ENCODE measurements at places on chromosomes 12 and 14. TPM values are rescaled to one million over a fixed set of nuclear protein-coding genes. Genes with fewer than 3 reads are reported as not detected.

The MMP19 gene
- total RNA-seq = 22.2 TPM

The AQP2 gene
- not detected for total RNA-seq

The VAMP1 gene
- total RNA-seq = 25.1 TPM

The IL22 gene
- not detected for total RNA-seq

The RIMBP2 gene
- 3.9 TPM for total RNA-seq

The HOXC13 gene
- total RNA-seq = not detected

The HOXC6 gene
- not detected for total RNA-seq

The PAPLN gene
- 13.4 TPM for total RNA-seq

The CCDC175 gene
- not detected for total RNA-seq

The CEBPE gene
- not detected for total RNA-seq

The RNASE1 gene
- 842 TPM for total RNA-seq

The SPATA7 gene
- total RNA-seq = 8.8 TPM

The B4GALNT3 gene
- 22.2 TPM for total RNA-seq

The ACOT4 gene
- total RNA-seq = 4.9 TPM

The TCL1B gene
- not detected for total RNA-seq

The TMEM119 gene
- 50.7 TPM for total RNA-seq
